Stimulated activated CD8-positive, alpha-beta memory T cell treated with anti-CD3 and anti-CD28 coated beads, Interleukin-7, amount 100 ng/mL, for 48 hours (primary cell): ENCODE measurements at places on chromosomes 7 and 10.

DNA sequence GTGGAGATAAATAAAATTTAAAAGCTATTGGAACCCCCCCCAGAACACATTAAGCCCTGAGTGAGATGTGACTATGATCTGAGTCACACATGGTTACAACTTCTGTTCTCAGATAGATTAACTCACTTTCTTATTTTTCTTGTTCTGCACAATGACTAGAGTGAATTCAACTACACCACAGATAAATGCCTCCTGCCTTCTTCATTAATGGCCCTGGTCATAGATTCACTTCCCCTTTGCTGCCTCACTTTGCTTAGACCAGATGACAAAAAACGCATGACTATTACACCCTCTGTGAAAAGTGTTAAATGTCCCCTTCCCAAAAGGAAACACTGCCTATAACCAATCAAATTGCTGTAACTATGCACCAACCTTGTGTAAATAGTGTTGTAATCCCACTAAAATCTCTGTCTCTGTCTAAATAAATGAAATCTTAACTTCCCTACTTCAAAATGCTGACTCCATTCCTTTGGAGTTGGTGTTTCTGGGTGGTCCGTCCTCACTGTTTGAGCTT is 49.4 kb downstream of the AKR1D1 start:
- no peak for DNase-seq

GRCh38 chr7:13860734-13861133 is 128.7 kb downstream of the ETV1 start:
- DNase-seq, result no peak

- no peak for DNase-seq
Measured at GRCh38 chr7:113504142-113504541, 385.8 kb upstream of the SMIM30 start.

DNA sequence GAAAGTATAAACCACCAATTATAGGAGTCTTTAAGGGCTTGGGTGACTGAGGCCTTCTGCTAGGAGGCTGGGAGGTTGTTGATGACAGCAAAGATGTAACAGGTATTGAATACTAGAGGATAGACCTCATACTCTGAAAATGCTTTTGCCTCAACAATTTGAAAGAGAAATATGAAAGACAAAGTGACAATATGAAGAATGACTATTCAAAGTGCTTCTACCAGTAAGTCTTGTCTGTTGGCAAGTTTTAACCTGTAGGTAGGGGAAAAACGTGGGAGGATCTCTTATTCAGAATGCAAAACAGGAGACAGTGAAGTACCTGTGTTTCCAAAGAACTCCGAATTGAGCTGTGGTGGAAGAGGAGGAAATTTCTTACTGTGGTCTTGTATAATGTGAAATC is 38.2 kb downstream of the GBF1 start:
- DNase-seq, result no peak

DNA sequence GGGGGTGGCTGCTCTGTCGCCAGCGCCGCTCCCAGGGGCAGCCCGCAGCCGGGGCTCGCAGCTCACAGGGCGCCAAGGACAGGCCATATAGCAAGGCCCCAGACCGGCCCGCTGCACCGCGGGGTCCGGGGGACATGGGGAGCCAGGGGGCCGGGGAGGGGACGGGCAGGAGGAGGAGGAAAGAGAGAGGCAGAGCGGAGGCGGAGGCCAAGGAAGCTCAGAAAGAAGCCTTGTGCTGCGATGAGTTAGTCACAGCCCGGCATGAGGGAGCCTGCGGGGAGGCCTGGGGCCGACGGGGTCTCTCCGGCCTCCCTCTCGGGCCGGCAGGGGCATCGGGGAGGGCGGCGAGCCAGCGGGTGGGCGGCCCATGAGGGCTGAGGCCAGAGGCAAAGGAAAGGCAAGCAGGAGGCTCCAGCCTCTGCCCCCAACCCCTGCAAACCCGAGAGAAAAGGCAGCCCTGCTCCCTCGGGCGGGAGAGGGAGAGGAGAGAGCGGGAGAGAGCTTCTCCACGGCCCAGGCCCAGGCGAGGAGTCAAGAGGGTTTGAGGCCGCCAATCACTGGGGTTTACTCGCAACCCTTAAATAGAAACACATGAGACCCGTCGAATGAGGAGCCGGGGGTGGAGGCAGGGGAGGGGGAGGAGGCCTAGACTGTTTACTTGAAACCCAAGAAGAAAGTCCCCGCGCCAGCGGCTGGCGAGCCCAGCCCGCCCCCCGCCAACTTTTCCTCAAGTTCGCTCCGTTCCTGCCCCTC is 167.9 kb downstream of the NEURL1 start:
- no peak for DNase-seq

- DNase-seq, result no peak
Measured at GRCh38 chr7:68256295-68256694, 1259.7 kb downstream of the TYW1 start.

GRCh38 chr7:148987751-148988512 is 40.4 kb downstream of the PDIA4 start:
- no peak for DNase-seq

GRCh38 chr10:14261336-14261735 is 69.4 kb downstream of the FRMD4A start:
- DNase-seq, result no peak

DNA sequence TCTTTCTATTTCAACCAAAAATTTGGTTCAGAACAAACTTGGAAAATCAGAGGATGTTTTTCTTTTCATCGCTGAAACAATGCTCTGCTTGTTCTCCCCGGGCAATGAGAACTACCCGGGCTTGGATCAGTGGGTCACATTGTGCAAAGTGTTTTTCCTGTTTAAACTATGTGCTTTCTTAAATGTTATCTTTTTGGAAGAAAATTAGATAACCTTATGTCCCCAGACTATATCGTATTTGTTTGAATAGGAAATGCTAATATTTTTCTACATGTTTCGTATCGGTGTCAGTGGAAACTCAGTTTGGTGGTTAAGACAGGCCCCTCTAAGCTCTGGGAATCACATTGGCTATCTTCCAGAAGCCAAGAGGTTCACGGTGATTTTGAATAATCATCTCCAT is 319.5 kb upstream of the NFE2L3 start:
- no peak for DNase-seq

GRCh38 chr10:105237685-105238084 is 596.6 kb downstream of the SORCS3 start:
- DNase-seq, result no peak

GRCh38 chr10:122072491-122072890 is 83.5 kb downstream of the TACC2 start:
- no peak for DNase-seq

- peak; percentile 21 for DNase-seq
Measured at GRCh38 chr10:25113191-25114035, 61.4 kb upstream of the GPR158 start.

DNA sequence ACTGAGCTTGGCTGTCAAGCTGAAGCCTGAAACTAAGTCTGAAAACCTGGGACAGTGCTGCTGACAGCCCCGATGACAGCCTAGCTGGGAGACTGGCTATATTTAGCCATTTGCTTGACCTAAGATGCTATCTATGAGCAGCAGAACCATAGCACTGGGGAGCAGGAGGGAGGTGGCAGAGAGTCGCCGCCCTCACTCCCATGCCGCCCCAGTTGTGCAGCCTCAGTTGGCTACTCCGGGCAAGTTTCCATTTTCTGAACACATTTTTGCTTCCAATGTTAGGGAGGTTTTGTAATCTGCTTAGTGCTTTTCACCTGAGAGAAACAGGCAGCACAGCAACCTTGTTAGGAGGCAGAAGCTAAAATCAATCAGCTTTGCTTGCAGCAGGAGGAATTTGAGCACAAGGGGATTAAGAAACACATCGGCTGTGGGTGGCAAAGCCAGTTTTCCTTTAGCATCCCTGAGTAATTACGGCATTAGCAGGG is 20.4 kb upstream of the C10orf71 start:
- no peak for DNase-seq

GRCh38 chr10:5165738-5166137 is 19.2 kb downstream of the AKR1C8 start:
- DNase-seq, result no peak
